Stimulated activated CD4-positive, alpha-beta T cell treated with anti-CD3 and anti-CD28 coated beads, Interleukin-15, amount 100 ng/mL, for 1 hour (primary cell): ENCODE measurements at places on chromosomes 1 and 21.

- no peak for DNase-seq
These were observed 24.5 kb downstream of the CLIC6 start for GRCh38 chr21:34693192-34693810.

DNA sequence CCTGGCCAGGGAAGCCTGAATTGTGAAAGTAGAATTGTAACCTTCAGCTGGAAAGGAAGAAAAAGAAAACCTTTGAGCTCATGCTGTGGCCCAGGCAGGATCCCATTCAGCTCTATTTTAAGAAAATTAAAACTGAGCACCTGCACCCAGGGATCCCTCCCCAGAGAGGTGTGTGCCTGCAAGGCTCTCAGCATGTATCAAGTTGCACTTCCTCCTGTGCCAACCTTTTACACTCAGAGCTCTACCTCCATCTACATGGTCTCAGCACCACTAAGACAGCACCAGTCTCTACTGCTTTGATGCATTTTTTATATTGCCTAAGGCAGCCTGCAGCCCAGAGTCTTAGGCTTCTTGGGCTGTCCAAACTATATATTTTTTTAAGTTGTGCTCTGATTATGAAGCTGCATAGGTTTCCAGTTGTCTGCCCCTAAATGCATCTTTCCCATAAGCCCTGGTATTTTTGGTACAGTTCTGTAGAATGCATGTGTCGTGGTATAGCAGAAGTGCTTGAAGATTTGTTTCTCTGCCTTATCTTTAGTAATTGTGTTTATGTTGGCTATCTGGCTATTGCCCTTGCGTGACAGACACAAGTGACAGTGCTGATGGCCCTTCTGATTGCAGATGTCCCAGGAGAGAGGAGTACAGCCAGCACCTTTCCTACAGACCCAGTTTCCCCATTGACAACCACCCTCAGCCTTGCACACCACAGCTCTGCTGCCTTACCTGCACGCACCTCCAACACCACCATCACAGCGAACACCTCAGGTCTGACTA lies 63.1 kb downstream of the PTPRC start:
- DNase-seq: no peak

DNA sequence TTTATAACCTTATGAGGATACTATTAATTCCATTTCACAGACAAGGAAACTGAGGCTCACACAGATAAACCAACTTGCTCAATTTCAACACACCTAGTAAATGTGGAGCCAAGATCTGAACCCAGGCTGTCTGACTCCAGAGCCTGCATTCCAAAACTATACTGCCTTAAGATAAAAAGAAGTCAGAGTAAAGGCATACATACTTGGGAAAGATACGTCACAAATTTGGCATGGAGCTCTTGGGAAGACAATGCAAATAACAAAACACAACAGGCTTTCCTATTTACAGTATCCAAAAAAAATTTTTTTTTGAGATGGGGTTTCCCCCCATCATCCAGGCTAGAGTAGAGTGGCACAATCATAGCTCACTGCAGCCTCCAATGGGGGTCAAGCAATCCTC lies 5.9 kb downstream of the AKT3 start:
- no peak for DNase-seq

GRCh38 chr1:54284781-54285529 lies 85.0 kb downstream of the MRPL37 start:
- DNase-seq: no peak

DNA sequence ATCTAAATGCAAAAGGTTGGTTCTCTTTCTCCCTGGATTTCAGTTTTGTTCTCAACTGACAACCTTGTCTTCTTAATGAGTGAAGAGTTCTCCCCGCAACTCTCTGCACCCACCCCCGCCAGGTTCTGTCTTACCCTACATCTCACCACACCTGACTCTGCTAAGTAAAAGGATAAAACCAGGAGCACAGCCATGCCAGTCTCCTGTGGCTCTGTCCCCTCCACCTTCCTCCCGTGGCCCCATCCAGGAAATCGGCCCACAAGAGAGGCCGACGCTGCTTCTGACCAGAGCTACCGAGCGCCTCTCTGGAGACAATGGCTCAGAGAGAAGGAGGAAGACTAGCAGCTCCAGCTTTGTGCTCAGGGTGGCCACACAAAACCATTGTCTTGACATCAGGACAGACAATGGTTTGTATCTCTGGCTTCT lies 72.2 kb downstream of the PLEKHA6 start:
- no peak for DNase-seq

DNA sequence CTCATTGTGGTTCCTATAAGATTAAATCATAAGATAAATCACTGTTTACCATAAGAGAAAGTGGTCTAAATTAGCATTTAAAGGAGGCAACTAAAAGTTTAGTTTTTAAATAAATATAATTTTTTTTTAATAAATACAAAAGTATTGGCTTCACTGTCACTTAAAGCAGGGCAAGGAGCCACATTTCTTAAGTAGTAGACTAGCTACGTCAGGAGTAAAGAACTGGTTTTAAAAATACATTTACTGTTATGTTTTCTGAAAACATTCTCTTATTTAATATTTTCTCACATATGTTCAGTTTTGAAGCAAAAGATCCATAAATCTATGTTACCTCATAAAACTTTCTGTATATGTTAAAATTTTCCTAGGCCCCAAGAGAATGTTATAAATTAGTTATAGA lies 2.2 kb downstream of the ANGPTL1 start:
- DNase-seq: no peak

GRCh38 chr1:209620487-209620884 lies 31.7 kb downstream of the LAMB3 start:
- no peak for DNase-seq

DNA sequence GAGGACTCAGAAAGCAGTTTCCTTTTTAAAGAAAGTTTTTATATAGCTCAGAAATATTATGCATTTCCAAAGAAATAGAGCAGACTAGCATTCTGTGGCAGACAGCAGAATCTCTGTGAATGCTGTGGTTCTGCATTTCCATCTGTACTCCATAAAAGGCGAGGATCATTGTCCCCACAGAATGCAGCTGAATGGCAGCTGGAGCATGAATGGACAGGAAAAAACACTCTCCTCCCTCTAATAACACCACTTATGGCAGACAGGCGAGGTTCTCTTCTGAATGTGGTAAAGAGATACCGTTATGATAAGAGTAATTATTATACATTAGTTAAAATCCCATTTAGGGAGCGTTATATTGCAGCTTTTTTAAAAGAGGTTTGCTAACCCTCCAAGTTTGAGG lies 81.4 kb upstream of the WLS start:
- DNase-seq: no peak

GRCh38 chr21:31781737-31782136 lies 49.8 kb upstream of the SCAF4 start:
- DNase-seq: no peak

GRCh38 chr21:31983120-31983519 lies 110.3 kb downstream of the HUNK start:
- DNase-seq: no peak

GRCh38 chr1:244860078-244860477 lies 4.3 kb downstream of the HNRNPU start:
- no peak for DNase-seq

- no peak for DNase-seq
These were observed 382.7 kb upstream of the DUSP10 start for GRCh38 chr1:222124602-222125001.

- DNase-seq: no peak
These were observed 6.0 kb upstream of the SF3A3 start for GRCh38 chr1:37995751-37996345.

DNA sequence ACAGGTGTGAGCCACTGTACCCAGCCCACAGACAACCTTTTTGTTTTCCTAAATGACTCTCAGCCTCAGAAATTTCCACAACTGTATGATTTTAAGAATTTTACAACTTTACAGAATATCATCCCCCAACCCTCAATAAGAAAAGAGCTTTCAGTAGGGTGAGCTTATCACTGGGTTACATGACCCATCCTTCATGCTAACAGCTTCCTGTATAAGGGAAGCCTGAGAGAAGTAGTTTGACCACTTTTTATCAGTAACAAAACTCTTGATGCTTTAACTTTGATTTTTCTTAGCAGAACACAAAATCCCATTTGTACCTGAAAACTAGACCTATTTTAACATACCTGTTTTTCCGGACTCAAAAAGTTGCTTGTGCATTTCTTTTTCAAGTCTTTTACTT lies 9.7 kb upstream of the MYBPHL start:
- no peak for DNase-seq

- DNase-seq: no peak
These were observed 16.8 kb downstream of the LRP8 start for GRCh38 chr1:53310847-53311681.

GRCh38 chr1:67827688-67828087 lies 5.6 kb downstream of the GNG12 start:
- no peak for DNase-seq

GRCh38 chr21:38379147-38379546 lies 119.1 kb downstream of the ERG start:
- DNase-seq: no peak

GRCh38 chr1:19310061-19310460 lies 1.9 kb downstream of the AKR7A2 start:
- no peak for DNase-seq

- DNase-seq: no peak
These were observed 12.5 kb upstream of the GUCA2A start for GRCh38 chr1:42176902-42177519.

GRCh38 chr1:193417403-193417802 lies 231.0 kb upstream of the B3GALT2 start:
- DNase-seq: peak; percentile 8
